ENCODE measurements at places on chromosomes 7 and 10. TPM values are rescaled to one million over a fixed set of nuclear protein-coding genes. Genes with fewer than 3 reads are reported as not detected.
A peak's percentile ranks its signal among the peaks of the same experiment; 100 is the strongest.

The HERC4 gene
- total RNA-seq = 50.8 TPM

The WEE2 gene
- total RNA-seq = not detected

The FAM237B gene
- total RNA-seq = not detected

The A1CF gene
- total RNA-seq = not detected

The HOXA6 gene
- not detected for total RNA-seq

The MOGAT3 gene
- not detected for total RNA-seq

DNA sequence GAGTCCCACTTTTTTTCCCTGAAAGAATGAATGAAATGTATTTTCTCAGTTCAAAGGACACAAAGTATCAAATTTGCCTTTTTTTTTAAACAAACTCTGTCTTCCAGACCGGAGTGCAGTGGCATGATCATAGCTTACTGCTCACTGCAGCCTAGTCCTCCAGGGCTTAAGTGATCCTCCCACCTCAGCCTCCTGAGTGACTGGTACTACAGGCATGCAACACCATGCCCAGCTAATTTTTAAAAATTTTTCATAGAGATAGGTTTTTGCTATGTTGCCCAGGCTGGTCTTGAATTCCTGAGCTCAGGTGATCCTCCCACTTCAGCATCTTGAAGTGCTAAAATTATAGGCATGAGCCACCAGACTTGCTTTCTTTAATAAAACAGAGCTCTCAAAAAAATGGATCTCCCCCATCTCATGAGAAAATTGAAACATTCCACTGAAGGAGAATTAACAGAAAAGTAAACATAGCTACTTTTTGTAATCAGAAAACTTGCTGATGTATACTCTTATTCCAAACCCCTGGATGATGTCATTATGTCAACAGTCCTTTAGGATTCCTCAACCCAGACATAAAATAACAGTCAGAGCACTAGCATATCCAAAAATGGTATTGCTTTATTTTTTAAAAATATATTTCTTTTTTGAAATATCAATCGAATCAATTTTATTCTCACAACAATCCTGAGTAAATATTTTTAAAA is 12.3 kb upstream of the TRDMT1 start:
- H3K4me1 ChIP-seq = peaks cover 38% of the 10 kb centered on the region
- H3K4me3 ChIP-seq = no peak overlapping the region
- no peaks in the 10 kb centered on the region for H3K27me3 ChIP-seq
- H3K36me3 ChIP-seq = peaks cover 1% of the 10 kb centered on the region

DNA sequence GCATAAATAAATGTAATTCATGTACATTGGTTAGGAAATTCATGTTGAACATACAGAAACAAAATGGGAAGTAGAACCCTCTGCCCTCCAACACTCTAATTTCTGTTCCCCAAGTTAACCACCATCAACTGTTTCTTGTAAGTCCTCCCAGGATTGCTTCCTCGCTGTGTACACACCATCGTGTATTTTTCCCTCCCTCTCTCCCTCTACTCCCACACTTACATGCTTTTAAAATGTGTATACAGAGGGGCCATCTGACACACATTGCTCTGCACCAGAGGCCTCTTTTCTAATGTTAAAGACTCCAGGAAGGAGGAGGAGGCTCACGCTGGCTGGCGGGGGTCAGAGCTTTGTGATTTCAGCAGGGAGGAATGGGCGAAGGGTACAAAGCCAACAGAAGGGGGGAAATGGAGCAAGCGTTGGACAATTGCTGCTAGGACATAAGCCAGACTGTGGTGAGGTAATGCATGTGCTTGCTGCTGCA is 1.9 kb upstream of the EPHA1 start:
- H3K4me1 ChIP-seq = peaks cover 43% of the 10 kb centered on the region
- H3K4me3 ChIP-seq = no peak overlapping the region
- no peaks in the 10 kb centered on the region for H3K27me3 ChIP-seq

DNA sequence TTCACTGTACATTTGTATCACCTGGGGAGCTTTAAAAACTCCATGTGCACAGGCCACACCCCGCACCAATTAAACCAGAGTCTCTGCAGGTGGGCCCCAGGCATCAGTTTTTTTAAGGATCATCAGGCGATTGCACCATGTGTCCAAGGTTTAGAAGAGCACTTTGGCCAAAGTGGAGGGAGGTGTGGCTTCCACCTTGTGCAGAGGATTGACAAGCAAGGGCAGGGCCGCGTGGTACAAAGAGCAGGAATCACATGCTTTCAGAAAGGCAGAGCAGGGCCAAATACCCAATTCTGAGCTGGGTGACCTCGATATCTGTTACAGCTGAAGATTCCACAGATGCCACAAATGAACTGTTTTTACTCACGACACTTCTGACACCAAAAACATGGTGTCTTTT is 52.4 kb downstream of the NOC3L start:
- DNase-seq = no peak
- H3K4me3 ChIP-seq = no peak overlapping the region
- no peak overlapping the region for H3K27ac ChIP-seq
- H3K36me3 ChIP-seq = no peaks in the 10 kb centered on the region

- peaks cover 29% of the 10 kb centered on the region for H3K36me3 ChIP-seq
- H3K27me3 ChIP-seq = no peaks in the 10 kb centered on the region
- no peak overlapping the region for H3K4me3 ChIP-seq
- DNase-seq = no peak
Measured at GRCh38 chr7:133830081-133830480, 297.1 kb upstream of the LRGUK start.

DNA sequence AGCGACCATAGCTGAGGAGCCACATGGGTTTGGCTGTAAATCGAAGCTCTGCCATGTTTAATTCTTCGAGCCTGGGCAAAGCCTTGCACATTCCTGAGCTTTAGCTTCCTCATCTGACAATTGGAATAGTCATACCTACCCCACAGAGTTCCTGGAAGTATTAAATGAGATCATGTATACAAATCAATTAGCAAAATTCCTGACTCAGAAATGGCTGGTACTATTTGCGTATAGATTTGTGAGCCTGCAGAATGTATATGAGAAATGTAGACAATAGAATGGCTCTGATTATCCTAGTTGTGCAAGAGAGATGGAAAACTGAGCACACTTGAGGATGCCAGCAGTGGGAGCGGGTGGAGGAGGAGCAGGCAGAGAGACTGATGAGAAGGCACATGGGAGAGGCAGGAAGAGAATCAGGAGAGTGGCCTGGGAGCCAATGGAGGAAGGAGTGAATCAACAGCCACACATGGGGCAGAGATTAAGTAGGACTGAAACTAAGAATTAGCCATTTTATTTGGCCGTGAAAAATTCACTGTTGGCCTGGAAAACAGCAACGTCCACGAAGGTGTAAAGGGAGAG is 128.0 kb upstream of the C1GALT1 start:
- H3K27ac ChIP-seq = no peak overlapping the region
- no peak for DNase-seq
- no peaks in the 10 kb centered on the region for H3K27me3 ChIP-seq
- no peak overlapping the region for H3K4me3 ChIP-seq

DNA sequence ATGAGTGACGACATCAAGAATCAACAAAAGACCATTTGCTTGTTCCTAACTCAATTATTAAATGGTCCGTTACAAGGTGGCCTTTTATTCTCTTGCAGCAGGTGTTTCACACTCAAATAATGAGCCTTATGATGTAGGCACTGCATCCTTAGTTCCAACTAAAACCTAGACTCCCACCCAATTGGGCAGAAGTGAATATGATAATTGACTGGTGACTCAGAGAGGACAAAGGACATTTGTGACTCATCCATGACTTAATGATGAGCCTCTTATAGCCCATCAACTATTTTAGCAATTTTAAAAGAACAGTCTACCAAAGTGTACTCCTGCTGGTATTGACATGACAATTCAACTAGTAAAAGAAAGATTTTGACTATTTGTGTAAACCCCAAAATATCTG is 1027.8 kb upstream of the PHF14 start:
- H3K27ac ChIP-seq = no peak overlapping the region
- H3K4me1 ChIP-seq = no peaks in the 10 kb centered on the region
- no peak for DNase-seq
- no peaks in the 10 kb centered on the region for H3K27me3 ChIP-seq
- no peaks in the 10 kb centered on the region for H3K36me3 ChIP-seq
- H3K4me3 ChIP-seq = no peak overlapping the region

DNA sequence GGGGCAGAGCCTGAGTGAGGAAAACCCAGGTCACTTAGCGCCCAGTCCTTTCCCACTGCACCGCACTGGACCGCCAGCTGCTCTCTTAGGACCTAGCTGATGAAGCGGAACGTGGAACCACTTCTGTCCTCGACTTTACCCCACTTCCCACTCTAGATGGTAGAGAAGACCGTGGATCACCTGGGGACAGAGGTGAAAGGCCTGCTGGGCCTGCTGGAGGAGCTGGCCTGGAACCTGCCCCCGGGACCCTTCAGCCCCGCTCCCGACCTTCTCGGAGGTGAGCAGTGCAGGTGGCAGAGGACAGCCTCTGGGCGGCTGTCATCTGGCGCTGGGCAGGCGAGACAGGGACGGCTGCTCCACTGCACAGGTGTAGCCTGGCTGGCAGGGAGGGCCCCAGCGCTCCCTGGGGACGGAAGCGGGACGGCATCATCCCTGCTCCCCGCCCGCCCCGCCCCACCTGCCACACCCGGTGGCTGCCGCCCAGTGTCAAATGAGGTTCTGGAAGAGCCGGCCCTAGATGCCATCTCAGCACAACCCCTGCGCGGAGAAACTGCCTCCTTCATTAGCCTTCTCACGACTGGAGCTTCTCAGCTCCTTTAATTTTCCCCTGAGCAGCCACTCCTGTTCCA is 11.7 kb downstream of the PLAC9 start:
- H3K27me3 ChIP-seq = peaks cover 2% of the 10 kb centered on the region
- peak overlapping the region; percentile 61 for H3K4me3 ChIP-seq
- DNase-seq = peak; percentile 65
- H3K4me1 ChIP-seq = peaks cover 13% of the 10 kb centered on the region
- peak overlapping the region; percentile 52 for H3K27ac ChIP-seq

GRCh38 chr7:138382862-138383565 is 77.0 kb upstream of the TRIM24 start:
- H3K36me3 ChIP-seq = no peaks in the 10 kb centered on the region
- no peak for DNase-seq
- no peaks in the 10 kb centered on the region for H3K4me1 ChIP-seq

DNA sequence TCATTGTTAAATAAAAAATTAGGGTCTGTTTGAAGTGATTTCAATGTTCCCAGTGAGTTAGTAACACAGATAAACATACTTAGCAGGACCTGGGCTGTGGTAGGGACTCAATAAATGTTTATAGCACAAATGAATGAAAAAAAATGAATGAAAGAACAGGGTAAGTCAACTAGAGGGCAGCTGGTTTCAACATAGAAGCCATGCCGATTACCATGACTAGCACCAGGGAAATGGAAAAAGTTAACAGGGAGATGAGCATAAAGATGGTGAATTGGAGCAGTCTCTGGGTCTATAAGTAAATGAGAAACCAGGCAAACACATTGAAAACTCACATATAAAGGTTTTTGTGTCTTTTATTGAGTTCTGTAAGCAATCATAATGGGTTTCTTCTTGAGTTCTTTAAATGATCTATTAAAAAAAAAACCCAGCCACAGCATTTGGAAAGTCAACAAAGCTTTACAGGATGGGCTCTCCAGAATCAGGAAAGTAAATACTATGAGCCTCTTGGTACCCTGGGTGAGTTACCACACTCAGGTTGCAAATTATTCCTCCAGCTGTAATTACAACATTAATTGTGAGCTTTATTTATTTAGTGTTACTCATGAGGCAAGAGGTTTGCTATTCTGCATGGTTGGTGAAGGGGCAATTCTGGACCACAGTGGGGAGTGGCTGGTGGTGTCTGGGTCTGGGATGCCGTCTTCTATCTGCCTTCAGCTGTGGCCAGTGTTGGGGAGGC is 46.1 kb upstream of the MTPN start:
- no peak for DNase-seq
- H3K4me3 ChIP-seq = no peak overlapping the region
- peaks cover 8% of the 10 kb centered on the region for H3K27me3 ChIP-seq
- H3K36me3 ChIP-seq = peaks cover 6% of the 10 kb centered on the region

- H3K4me1 ChIP-seq = peaks cover 29% of the 10 kb centered on the region
- peaks cover 8% of the 10 kb centered on the region for H3K36me3 ChIP-seq
- peak overlapping the region; percentile 92 for H3K27ac ChIP-seq
- DNase-seq = no peak
Measured at GRCh38 chr7:100584054-100584682, 1.8 kb downstream of the LRCH4 start.

DNA sequence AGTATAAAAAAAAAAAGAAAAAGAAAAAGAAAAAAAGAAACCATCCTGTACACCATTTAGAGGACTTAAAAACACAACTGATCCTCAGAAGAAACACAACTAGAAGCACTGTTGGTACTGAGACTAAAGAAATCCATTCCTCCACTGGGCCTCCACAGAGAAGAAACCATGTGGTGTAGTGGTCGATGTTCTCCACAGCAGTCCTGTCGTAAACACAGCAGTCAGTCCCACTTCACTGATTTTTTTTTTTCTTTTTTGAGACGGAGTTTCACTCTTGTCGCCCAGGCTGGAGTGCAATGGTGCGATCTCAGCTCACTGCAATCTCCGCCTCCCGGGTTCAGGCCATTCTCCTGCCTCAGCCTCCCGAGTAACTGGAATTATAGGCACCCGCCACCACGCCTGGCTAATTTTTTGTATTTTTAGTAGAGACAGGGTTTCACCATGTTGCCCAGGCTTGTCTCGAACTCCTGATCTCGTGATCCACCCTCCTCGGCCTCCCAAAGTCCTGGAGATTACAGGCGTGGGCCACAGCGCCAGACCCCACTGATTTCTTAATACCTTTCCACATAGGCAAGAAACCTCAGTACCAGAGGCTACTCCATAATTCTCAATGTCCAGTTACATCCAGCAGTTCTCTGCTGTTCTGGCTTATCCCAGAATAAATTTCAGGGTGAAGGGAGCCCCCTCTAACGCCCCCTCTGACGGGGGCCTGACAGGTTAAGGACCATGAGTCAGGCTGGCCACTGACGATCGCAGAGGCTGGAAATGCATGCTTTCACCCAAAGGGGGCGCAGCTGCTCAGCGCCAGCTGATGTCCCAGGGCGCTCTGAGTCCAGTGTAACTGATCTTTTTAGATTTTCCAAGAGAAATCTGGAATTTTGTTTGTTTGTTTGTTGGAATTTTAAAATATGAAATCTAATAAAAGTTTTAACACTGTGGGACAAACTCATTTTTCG is 24.8 kb upstream of the FFAR4 start:
- no peak overlapping the region for H3K4me3 ChIP-seq
- H3K4me1 ChIP-seq = no peaks in the 10 kb centered on the region
- no peak overlapping the region for H3K27ac ChIP-seq
- DNase-seq = peak; percentile 55
- peaks cover 8% of the 10 kb centered on the region for H3K27me3 ChIP-seq

DNA sequence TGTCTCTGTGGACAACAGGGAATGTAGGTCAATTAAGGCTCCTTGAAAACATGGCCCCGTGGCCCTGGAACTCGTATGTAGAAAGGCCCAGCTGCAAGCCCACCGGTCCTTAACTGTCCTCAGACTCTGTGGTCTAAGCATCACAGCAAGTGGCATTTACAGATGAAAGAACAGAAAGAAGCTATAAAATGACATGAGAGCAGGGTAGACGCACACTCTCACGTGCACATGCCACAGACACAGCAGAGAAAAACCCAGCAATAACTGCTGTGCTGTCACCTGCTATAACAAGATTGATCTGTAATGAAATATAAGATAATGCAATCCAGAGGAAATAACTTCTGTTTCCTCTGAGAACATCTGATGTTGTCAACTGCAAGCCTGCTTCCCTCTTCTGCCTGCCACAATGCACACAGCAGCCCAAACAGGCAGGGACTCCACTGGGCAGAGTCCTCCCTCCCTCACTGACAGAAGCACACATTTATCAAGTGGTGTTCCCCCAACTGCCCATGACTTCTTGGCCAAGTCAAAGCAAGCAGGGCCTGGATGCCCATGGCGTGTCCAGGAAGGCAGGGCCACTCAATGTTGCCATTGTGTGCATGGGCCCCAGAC is 63.9 kb downstream of the GFRA1 start:
- no peak overlapping the region for H3K27ac ChIP-seq
- no peaks in the 10 kb centered on the region for H3K27me3 ChIP-seq
- H3K4me3 ChIP-seq = no peak overlapping the region
- no peaks in the 10 kb centered on the region for H3K4me1 ChIP-seq
- no peaks in the 10 kb centered on the region for H3K36me3 ChIP-seq
- DNase-seq = no peak

Data from activated CD4-positive, alpha-beta T cell treated with anti-CD3 and anti-CD28 coated beads for 36 hours (primary cell).